ENCODE measurements at places on chromosomes 6 and 20.

DNA sequence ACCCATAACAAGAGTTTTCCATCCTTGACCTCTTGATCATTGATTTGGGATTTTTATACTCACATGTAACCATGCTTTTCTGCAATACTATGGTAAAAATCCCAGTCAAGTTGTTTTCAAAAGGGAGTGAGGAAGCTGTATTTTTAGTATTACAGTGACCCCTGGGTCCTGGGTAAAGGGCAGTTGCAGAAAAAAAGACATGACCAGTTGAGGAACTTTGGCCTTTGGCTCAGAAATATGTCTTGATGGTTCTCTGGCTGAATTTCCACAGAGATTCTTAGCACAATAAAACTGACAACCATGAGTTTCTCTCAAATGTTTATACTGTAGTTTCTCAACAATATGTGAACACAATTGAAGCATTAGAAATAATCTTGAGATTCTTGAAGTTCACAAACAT lies 28.6 kb upstream of the PRL start:
- DNase-seq = no peak

- DNase-seq = no peak
Observed at GRCh38 chr6:79127660-79128059, 49.6 kb upstream of the PHIP start.

DNA sequence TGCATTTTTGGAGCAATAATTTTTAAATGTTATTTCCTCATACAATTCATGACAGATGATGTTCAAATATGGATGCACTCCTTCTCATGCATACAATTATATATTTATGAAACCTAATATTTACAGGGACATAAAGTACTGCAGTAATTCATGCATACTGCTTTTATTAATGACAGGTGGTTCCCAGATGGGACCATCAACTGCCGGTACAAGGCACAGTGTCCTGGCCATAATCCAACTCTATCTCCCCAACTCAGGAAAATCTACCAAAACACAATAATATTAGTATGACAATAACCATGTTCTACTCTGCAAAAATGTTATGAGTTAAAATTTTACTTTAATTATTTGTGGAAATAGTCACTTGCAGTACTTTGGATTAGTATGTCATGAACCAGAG lies 77.8 kb downstream of the VIP start:
- no peak for DNase-seq

GRCh38 chr6:89270951-89271721 lies 44.0 kb downstream of the GABRR2 start:
- DNase-seq = no peak

DNA sequence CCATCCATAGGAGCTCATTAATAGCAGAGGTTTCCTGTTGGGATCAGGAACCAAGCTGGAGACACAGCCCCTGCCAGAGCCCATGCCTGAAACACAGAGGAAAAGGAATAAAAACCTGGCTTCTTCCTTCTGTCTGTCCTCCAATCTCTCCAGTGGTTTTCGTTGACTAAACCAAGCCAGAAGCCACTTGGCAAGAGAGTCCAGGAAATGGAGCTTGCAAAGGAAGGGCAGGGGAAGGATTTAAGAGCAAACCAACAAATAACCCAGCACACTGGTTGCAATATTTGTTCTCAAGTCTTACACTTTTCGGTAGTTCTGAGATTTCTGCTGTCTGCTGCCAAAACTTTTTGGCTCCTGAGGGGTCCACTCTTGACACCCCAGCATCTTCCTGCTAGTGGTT lies 137.0 kb upstream of the BMP2 start:
- no peak for DNase-seq

DNA sequence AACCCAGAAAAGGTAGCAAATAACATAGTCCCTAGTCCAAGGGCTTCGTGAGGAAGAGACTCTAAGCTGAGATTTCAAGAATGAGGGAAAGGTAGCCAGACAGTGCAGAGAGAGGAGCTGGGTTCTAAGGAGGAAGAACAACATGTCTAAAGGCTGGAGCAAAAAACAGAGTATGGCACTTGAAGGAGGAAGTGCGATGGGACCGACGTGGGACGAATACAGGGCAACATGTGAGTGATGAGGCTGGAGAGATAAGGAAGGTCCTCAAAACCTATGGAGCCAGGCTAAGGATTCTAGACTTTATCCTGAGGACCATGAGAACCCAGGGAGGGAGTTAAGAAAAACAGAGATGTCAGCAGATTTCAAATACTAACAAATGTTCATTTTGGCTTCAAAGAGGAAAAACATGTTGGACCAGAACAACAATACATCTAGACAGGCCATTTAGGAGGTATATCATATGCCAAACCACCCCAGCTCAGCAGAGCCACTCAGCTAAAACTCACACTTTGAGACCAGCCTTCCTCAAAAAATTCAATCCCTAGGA lies 17.5 kb downstream of the ATXN1 start:
- no peak for DNase-seq

GRCh38 chr6:96460052-96460700 lies 61.4 kb upstream of the UFL1 start:
- no peak for DNase-seq

- no peak for DNase-seq
Observed at GRCh38 chr6:109001291-109001894, 93.3 kb downstream of the SESN1 start.

- DNase-seq = no peak
Observed at GRCh38 chr6:133243723-133244305, 2.7 kb downstream of the EYA4 start.
